ENCODE measurements at places on chromosomes 12 and 14. TPM values are rescaled to one million over a fixed set of nuclear protein-coding genes. Genes with fewer than 3 reads are reported as not detected.

AQP6 gene
- total RNA-seq: not detected

SRRM4 gene
- not detected for total RNA-seq

LBHD2 gene
- total RNA-seq: not detected

SIRT4 gene
- total RNA-seq: 0.73 TPM

IGF1 gene
- total RNA-seq: not detected

CCDC196 gene
- not detected for total RNA-seq

Data from T-cell (primary cell).